ENCODE measurements at places on chromosomes 11 and 22.

DNA sequence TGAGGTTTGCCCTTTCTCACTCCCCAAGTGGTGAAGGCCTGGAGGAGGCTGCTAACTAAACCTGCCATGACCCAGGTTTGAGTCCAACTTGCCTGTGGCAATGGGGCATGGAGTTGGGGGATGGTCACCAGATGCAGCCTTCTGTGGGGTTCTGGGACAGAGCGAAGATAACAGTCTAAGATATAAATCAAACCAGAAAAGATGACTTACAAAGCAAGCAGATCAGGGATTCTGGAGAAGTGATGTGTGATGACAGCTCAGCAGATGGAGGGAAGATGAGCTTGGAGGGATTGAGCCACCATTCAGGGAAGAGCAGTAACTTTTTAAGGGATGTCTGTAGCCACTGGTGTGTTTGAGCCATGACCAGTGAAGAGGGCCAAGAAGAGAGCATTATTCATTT, 63.6 kb downstream of the MTNR1B start:
- DNase-seq: no peak

GRCh38 chr11:74466916-74467885, at the start of gene KCNE3:
KCNE3 (minus strand) TSS chr11:74467549; CDS start chr11:74457563, 9,986 bp downstream.
- DNase-seq: no peak

DNA sequence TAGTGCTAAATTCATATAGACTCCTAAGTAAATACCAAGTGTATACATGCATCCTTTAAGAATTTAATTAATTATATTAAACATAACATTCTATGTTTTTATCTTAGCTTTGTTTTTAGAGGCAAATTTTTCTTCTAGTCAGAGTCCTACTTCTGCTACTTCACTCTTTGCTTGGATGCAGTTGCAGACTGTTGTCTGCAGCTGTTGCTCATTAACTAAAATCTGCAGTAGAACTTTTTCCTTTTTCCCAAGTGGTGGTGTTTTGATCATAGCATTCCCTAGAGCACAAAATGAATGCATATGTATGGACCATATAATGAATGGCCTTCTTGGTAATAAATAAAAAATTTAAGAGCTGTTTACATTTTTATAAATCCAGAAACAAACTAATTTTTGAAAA, 198.3 kb downstream of the CASP12 start:
- no peak for DNase-seq

DNA sequence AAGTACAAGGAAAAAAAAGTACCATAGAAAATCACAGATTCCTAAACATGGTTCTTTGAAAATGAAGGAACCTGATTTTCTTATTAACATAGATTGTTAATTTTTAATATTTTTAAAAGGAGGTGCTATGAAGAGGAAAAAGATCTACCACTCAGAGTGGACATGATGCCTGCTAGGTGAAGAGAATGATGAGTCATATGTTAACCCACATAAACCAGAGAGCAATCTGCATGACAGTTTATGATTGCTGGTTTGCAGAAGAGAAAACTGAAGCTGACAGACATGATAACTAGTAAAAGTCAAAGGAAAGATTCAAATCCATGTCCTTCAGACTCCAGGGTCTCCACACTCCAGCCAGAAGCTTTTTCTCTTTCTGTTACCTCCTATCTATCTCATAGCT, 1231.7 kb downstream of the LRRC4C start:
- peak; percentile 10 for DNase-seq

- no peak for DNase-seq
Measured at GRCh38 chr22:23419171-23419570, 160.9 kb downstream of the IGLL1 start.

DNA sequence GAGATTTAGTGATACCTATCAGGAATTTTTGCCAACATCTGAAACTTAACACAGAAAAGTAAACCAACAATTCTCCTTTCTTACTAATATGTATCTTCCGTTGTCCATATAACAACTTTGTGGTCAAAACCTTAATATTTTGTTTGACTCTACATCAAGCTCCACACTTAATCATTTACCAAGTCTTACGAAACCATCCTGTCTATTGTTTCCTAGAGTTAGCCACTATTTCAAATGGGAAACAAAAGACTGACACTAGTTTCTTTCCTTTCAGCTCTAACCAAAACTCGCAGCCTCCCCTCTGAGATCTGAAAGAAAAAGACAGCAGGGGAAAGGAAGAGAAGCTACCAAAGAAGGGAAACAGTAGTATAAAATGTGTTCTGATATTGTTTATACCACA, 26.5 kb upstream of the PRDM10 start:
- peak; percentile 8 for DNase-seq

GRCh38 chr11:45289369-45289768, 3.2 kb upstream of the SYT13 start:
- DNase-seq: no peak

GRCh38 chr22:28341001-28341400, 338.6 kb downstream of the TTC28 start:
- DNase-seq: no peak

GRCh38 chr11:10390375-10390774, 64.7 kb upstream of the AMPD3 start:
- DNase-seq: no peak

DNA sequence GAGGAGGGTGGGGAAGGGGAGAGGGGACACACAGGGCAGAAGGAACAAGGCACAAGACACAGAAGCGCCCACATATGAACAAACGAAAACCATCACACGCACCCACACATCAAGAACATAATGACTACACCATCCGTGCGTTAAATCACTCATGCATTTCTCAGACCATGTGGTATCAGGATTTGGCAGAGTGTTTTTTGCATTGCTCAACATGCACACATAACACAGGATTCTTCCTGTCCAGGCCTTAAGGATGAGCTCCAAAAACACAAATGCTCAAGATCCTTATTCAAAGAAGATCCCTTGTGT, 309.5 kb downstream of the CADM1 start:
- DNase-seq: peak; percentile 31

GRCh38 chr11:33005175-33005574, 10.5 kb upstream of the DEPDC7 start:
- DNase-seq: peak; percentile 9

GRCh38 chr11:71425860-71426259, 22.3 kb downstream of the DHCR7 start:
- DNase-seq: no peak

- DNase-seq: no peak
Measured at GRCh38 chr11:129694966-129695365, 120.7 kb upstream of the TMEM45B start.

DNA sequence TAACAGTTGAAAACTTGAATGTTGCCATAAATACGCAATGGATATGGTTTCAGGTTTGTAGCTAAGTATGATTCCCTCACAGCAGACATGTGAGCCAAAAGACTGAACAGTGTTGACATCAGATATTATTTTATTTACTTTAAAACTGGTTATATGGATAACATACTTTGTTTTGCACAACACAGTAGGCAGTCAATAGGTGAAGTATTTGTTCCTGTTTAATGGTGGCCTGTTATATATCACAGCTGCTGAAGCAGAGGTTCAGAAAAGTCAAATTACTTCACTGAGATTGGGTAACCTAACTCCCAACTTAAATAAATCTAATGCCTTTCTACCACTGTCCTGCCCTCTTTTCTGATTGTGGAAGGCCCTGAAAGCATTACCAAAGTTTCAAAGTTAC, 44.6 kb downstream of the YAP1 start:
- no peak for DNase-seq

DNA sequence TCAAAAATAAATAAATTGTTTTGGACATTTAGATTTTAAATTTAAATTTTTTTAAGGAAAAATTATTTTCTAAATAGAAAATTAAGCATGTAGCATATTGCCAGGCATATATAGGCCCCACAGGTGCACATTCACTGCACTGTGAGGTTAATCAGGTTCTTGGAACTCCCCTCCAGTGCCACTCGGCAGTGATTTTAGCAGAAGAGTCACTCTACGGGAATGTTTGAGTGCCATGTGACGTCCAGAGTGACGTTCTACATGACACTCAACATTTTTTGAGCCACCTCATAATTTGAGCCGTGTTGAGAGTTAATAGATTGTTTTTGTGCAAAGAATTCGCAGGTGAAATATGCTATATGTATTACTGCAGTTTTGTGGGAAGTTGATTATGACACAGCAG, 77.4 kb downstream of the SWAP70 start:
- no peak for DNase-seq

- no peak for DNase-seq
Measured at GRCh38 chr11:25927411-25927953, 404.4 kb upstream of the ANO3 start.

- peak; percentile 42 for DNase-seq
Measured at GRCh38 chr11:17703951-17704350, 15.4 kb upstream of the MYOD1 start.

- no peak for DNase-seq
Measured at GRCh38 chr11:68582416-68583040, 101.8 kb upstream of the GAL start.

GRCh38 chr22:47205081-47205491, 442.6 kb downstream of the TBC1D22A start:
- no peak for DNase-seq

- no peak for DNase-seq
Measured at GRCh38 chr11:12246147-12246546, 131.2 kb upstream of the PARVA start.

DNA sequence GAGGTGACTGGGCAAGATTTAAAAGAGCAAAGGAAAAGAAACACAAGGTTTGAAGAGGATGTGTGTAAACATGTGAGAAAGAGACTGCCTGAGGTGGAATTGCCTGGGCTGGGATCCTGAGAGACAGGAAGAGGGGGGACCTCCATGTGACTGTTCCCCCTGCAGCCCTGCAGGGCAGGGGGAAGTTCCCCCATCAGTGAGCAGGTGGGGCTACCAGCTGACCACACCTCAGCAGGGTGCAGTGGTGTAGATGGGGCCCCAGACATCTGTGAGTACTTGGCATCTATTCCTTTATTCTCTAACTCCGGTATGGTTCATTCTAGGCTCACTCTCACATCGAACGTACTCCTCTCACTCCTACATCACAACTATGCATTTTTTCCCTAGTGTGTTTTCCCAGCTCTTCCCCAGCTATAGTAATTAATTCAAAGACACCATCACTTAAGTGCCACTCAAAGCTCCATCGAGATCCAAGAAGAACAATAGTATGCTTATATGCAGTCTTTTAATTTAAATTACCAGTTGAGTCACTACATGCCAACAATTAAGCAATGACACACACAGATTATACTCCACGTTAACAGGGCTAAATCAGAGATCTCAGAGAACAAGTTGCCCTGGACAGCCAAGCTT, 42.7 kb downstream of the LGR4 start:
- DNase-seq: no peak

DNA sequence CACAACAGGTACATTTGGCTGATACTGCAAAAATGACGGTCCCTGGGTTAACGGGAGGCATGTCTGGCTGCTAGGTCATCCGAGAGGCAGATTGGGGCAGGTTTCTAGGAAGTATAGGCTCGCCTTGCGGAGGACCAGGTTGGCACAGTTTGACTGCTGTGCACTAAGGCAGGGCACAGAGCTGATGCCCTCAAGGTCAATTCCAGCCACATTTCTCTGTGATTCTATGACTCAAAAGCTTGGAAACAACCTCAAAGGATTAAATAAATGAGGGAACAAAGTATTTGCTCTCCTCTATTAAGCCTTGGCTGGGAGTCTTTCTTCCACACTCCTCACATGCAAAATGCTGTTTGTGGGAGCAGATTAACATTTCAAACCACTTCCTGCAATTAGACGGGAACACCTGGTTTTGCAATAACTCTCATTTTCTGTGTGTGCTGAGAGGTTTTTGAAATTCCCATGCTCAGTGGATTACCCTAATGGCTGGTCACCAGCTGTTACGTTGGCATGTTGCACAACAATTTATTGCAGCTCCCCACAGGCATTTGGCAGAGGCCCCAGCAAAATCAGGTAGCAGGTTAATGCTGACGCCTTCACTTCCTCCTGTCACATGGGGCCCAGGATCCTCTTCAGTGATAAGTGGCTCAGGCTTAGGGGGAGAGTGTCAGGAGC, 61.0 kb upstream of the PLET1 start:
- peak; percentile 15 for DNase-seq

DNA sequence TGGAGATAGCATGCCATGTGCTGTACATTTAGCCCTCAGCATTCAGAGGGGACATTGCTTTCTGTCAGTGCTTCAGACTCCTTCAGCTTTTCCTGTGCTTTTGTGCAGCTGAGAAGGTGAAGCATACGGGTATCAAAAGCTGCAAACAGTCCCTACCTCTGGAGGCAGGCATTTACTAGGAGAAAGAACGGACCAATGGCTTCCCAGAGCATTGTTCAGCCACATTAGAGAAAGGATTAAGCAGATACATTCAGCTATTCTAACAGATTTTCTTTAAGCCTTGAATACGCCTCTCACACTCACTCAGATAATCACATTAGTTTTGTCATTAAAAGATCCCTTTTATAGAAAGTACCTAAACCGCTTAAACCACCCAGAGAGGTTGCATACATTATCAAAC, 80.7 kb upstream of the FAM181B start:
- no peak for DNase-seq

- peak; percentile 42 for DNase-seq
Measured at GRCh38 chr11:67119585-67120391, 725 bp downstream of the KDM2A start.

DNA sequence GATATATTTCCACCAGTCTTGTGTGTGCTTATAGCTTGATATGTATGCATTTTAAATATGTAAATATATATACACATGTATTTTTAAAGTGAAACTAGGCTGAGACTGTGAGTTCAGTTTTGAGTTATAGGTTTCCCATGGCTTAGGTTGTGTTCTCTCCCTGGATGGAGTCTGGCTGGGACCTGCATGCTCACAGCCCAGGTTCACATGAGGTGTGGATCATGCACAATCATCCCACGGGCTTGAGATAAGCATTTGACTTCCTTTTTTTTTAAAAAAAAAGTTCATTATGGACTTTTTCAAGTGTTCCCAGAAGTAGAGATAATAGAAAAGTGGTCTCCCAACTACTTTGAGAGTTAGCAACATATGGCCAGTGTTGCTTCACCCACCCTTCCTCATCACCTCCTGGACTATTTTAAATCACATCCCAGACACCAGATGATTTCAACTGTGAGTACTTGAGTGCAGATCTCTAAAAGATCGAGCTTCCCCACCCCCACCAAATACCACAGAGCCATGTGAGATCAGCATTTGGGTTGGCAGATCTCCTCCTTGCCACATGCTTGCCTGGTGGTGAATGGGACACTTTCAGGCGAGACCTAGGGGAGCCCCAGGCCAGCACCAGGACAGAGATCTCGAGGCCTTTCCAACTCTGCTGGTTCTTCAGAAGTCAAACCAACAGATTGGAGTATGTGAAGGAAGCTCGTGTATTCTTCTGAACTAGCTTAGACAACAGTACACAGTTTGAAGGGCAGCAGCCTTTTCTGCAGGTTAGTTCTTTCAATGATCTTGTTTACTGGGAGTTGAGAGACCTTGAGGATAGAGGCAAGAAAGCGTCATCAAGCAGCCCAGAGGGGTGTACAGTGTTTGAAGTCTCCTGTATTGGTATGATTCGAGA, 15.9 kb downstream of the MED15 start:
- DNase-seq: peak; percentile 53

- peak; percentile 71 for DNase-seq
Measured at GRCh38 chr11:35618497-35619115, 346 bp downstream of the FJX1 start.

GRCh38 chr11:121132211-121132976, 31.4 kb downstream of the TECTA start:
- no peak for DNase-seq

All from GM12865 (cell line).